Activated CD8-positive, alpha-beta memory T cell treated with anti-CD3 and anti-CD28 coated beads, Interleukin-2, amount 10 ng/mL, durations not matched to agents 7 days and 5 days (primary cell): ENCODE measurements at places on chromosomes 6 and 20. TPM values are rescaled to one million over a fixed set of nuclear protein-coding genes. Genes with fewer than 3 reads are reported as not detected.

The GABRR2 gene
- total RNA-seq, result 0.67 TPM

The MED23 gene
- total RNA-seq, result 33.1 TPM

- no peak overlapping the region for H3K4me3 ChIP-seq
- DNase-seq, result no peak
- no peaks in the 10 kb centered on the region for H3K4me1 ChIP-seq
- no peaks in the 10 kb centered on the region for H3K27me3 ChIP-seq
- H3K27ac ChIP-seq, result no peak overlapping the region
These were observed 51.8 kb downstream of the CDK5RAP1 start for GRCh38 chr20:33349493-33349892.

DNA sequence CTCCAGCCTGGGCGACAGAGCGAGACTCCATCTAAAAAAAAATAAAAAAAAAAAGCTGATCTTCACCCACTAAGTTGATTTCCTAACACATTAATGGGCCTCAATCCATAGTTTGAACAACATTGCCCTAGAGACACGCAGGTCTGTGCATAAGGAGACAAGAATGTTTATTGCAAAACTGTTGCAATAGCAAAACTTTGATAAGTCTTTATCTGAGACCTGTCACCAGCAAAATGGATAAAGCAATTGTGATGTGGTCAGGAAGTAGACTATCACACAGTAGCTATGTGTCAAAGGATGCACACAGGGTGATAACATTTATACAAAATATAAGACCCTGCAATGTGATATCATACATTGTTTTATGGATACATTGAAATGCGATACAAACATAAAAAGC is 4.2 kb upstream of the ITPR3 start:
- H3K4me1 ChIP-seq, result peaks cover 21% of the 10 kb centered on the region
- H3K27me3 ChIP-seq, result peaks cover 2% of the 10 kb centered on the region
- no peak overlapping the region for H3K27ac ChIP-seq
- no peak for DNase-seq
- H3K36me3 ChIP-seq, result no peaks in the 10 kb centered on the region

DNA sequence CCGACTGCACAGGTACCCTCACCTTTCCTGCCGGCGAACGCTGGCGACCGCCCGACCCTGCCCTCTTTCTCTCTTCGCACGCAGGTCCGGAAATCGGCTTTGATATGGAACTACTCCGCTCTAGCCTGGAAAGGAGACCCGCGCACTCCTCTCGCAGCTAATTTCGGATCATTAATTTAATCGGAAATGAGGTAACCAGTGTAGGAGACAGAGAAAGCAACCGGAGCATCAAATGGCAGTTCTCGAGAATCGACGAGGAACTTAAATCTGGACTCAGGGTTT is 949 bp upstream of the ATXN1 start:
- no peaks in the 10 kb centered on the region for H3K27me3 ChIP-seq
- peak overlapping the region; percentile 99 for H3K27ac ChIP-seq
- peaks cover 14% of the 10 kb centered on the region for H3K36me3 ChIP-seq
- DNase-seq, result no peak
- H3K4me1 ChIP-seq, result peaks cover 58% of the 10 kb centered on the region

- H3K27me3 ChIP-seq, result no peaks in the 10 kb centered on the region
- DNase-seq, result no peak
- H3K36me3 ChIP-seq, result no peaks in the 10 kb centered on the region
These were observed 643.8 kb upstream of the AGPAT4 start for GRCh38 chr6:161917645-161918044.

DNA sequence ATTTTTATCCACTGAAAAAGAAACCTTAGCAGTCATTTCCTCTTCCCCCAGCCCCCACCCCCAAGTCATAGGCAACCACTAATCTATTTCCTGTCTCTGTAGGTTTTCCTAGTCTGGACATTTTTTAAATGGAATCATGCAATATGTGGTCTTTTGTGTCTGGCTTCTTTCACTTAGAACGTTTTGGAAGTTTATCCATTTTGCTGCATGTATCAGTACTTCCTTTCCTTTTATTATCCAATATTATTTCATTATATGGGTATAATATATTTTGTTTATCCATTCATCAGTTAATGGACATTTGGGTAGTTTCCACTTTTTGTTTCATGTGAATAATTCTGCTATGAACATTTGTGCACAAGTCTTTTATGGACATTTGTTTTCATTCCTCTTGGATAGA is 99.3 kb upstream of the BMP5 start:
- H3K36me3 ChIP-seq, result no peaks in the 10 kb centered on the region
- no peaks in the 10 kb centered on the region for H3K4me1 ChIP-seq
- no peak overlapping the region for H3K4me3 ChIP-seq
- no peak overlapping the region for H3K27ac ChIP-seq
- H3K27me3 ChIP-seq, result no peaks in the 10 kb centered on the region
- DNase-seq, result no peak
